ENCODE measurements at places on chromosomes 1 and 21.
A peak's percentile ranks its signal among the peaks of the same experiment; 100 is the strongest.

GRCh38 chr21:41170442-41170841, 2.5 kb downstream of the BACE2 start:
- peak; percentile 22 for DNase-seq

- DNase-seq = no peak
Measured at GRCh38 chr1:76784502-76784901, 82.8 kb upstream of the ST6GALNAC5 start.

- DNase-seq = no peak
Measured at GRCh38 chr21:31566064-31566463, 93.4 kb upstream of the SOD1 start.

DNA sequence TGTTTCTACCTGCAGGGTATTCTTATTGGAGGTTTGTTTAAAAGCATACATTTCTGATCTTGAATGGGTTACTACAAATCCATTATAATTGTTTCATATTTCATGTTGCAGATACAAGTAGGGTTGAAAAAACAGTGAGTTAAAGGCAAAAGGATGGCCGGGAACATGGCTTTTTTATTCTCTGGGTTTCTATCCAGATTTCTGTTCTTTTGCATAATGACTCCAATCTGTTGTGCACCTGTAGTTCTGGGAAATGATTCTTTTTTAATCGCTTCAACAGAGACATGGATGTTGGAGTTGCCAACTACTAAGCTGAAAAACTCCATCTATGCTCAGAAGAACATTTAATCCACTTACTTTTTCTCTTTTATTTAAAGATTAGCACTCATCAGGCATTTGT, 2.7 kb upstream of the ADAMTS1 start:
- no peak for DNase-seq

- DNase-seq = no peak
Measured at GRCh38 chr1:67262735-67263134, 44.9 kb upstream of the IL12RB2 start.

GRCh38 chr21:16767201-16767600, 745.6 kb upstream of the CXADR start:
- DNase-seq = no peak

DNA sequence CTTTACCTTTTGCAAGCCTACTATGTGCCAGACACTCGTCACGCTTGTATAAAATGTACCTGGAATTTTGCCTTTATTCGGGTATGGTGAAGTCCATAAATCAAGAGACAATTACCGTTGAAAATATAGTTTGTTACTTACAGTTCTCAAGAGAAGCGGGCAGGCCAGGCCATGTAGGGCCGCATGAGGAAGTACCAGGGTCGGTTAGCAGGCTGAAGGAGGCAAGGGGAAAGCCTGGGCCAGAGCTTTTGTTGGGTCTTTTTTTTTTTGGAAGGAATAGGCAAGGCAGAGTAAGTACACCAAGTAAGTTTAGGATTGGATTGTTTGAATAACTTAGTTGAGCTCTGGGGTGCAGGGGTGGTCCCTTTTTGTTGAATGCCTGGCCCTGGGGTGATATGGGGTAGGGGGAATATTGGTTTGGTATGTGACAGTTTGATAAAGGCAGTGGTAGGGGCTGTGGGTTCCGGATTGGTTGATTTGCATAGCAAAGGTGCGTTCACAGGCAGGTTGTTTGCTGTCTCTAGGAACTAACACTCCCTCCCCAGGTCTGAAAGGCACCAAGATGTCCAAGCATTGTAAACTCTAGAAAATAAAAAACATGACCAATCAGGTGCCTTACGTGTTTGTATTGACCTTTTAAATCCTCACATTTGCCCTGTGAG, 80.7 kb downstream of the KAZN start:
- no peak for DNase-seq

- no peak for DNase-seq
Measured at GRCh38 chr1:19123837-19124236, 86.2 kb downstream of the UBR4 start.

DNA sequence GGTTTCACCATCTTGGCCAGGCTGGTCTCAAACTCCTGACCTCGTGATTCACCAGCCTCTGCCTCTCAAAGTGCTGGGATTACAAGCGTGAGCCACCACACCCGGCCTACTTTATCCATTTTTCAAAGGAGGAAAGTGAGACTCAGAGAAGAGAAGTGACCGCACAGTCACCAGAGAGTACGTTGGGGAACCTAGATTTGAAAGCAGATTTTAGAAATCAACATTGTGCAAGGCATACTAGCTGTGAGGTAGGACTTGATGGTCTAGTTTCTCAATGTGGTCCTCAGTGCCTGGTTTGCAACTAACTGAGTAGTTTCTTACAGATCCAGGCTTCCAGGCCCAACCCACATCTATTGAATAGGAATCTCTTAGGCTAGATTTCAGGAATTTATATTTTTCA, 1.7 kb upstream of the PRCC start:
- no peak for DNase-seq

DNA sequence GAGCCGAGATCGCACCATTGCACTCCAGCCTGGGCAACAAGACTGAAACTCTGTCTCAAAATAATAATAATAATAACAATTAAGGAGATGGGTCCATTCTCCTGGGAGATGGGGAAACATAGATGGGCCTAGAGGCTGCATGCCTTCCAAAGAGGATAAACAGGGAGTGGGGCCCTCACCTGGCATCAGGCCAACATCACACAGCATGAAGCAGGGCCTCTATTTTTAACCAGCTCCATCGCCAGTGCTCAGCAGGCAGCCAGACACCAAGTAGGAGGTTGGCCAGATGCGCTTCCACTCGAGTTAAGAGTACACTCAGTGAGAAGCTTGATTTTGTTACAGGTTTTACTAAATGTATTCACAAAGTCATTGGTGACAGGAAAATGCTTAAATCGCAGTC, 352.0 kb downstream of the RRAGC start:
- DNase-seq = no peak

DNA sequence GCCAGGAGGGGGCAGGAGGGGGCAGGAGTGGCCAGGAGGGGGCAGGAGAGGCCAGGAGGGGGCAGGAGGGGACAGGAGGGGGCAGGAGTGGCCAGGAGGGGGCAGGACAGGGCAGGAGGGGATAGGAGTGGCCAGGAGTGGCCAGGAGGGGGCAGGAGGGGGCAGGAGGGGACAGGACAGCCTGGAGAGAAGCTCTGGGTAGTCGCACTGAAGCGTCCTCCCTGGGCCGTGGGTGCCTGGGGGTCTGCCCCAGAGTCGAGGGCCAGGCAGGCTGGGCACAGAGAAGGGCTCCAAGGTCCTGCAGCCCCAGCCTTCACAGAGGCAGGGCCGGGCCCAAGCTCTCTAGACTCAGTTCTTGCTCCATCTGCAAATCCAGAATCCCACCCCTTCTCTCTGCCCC, 22.9 kb downstream of the MEGF6 start:
- DNase-seq = no peak

GRCh38 chr21:26140164-26140579, 30.4 kb downstream of the APP start:
- DNase-seq = no peak

DNA sequence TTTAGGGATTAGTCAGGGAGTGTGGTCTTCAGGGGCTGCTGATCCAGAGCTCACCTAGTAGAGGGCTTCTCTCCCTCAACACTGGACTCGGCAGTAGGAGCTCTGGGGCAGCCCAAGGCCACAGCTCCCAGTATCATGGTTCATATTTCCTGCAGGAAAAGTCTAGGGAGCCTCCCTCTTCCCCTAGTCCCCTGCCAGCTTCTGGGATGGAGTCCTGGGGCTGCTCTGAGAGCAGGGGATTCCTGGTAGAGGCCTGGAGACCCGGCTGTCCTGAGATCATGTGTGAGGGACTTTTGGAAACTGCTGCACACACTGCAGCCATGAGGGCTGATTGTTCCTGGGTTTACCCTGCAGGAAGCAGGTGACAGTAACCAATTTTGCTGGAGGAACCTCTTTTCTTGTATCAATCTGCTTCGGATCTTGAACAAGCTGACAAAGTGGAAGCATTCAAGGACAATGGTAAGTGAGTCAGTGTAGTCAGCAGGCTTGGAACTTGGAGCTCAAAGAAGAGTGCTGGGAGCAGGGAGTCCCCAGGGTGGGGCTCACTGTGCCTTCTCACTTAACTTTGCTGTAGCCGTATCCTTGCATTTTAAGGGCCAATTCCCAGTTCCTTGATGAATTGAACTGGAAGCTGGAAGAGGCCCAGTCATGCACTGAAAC, 16.3 kb downstream of the STRIP1 start:
- no peak for DNase-seq

DNA sequence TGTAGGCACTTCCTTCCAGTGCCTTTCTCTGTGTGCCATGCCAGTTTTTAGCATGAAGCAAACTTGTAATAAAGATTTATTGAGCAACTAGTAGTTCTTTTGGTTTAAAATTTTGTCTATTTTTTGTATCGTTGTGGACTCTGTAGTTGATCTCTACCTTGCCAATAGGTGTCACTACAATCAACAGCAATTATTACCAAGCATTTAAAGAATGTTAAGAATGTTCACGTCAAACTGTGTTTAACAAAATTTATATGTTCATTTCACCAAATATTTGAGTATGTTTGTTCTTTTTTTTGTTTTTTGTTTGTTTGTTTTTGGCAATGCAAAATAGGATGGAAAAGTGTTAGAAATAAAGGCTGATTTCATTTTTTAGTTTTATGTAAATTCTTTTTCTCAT, 208.1 kb downstream of the PATJ start:
- DNase-seq = no peak

- no peak for DNase-seq
Measured at GRCh38 chr1:1358433-1359271, at the start of gene MXRA8. Gene MXRA8 (minus strand): TSS chr1:1358555. CDS start chr1:1358504, 51 bp downstream.

- no peak for DNase-seq
Measured at GRCh38 chr1:51679435-51679834, 62.5 kb downstream of the OSBPL9 start.

- DNase-seq = peak; percentile 79
Measured at GRCh38 chr1:156571919-156572662, at the start of gene IQGAP3. Gene IQGAP3 (minus strand): TSS chr1:156572565. CDS start chr1:156572529, 36 bp downstream.

All from activated naive CD8-positive, alpha-beta T cell treated with anti-CD3 and anti-CD28 coated beads for 36 hours (primary cell).